ENCODE measurements at places on chromosomes 16 and 17.

DNA sequence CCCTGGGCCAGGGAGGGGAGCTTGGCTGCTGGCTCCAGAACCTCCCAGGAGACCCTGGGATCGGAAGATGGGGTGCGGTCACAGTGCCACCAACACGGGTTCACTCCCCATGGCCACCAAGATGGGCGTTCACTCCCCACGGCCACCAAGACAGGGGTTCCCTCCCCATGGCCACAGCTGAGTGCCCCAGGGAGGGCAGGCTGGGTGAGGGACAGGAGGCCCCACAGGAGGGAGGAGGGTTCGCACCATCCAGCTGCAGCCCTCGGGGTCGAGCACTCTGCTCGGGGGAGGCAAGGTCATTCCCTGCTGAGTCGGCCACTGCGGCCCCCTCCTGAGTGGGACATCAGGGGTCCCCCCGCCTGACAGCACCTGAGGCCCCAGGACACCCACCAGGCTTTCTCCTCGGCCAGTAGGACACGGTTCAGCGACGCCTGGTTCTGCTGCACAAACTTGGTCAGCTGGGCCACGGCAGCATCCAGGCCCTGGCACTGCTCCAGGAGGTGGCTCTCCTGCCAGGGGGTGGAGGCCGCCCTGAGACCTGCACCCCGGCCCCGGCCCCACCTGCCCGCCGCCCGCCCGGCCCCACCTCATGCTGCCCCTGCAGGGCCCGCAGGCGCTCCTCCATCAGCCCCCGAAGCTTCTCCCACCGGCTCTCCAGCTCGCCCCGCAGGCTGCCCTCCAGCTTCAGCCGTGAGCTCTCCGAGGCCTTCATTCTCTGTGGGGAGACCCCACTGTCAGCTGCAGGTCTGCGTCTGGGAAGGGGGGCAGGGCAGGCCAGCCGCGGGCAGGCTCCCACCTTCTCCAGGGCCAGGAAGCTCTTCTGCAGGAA is 5.9 kb downstream of the CCDC154 start:
- no peak for DNase-seq

GRCh38 chr16:86314402-86315025 is 195.8 kb upstream of the FOXF1 start:
- DNase-seq, result no peak

DNA sequence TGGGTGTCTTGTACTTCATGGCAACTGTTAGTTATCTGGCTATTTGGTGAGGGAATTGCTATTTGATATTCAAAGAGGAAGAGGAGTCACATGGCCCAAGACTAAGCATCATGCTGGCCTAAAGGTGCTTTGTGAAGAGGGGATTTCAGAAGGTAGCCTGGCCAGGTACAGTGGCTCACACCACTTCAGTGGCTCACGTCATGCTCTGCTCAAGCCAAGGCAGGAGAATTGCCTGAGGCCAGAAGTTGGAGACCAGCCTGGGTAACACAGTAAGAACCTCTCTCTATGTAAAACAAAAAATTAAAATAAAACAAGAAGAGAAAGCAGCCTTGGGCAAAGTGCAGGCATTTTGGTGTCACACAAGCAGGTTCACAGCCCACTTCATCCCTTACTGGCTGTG is 6.4 kb upstream of the MT1B start:
- DNase-seq, result no peak

GRCh38 chr17:80413771-80414507 is 1.0 kb upstream of the ENDOV start:
- no peak for DNase-seq

DNA sequence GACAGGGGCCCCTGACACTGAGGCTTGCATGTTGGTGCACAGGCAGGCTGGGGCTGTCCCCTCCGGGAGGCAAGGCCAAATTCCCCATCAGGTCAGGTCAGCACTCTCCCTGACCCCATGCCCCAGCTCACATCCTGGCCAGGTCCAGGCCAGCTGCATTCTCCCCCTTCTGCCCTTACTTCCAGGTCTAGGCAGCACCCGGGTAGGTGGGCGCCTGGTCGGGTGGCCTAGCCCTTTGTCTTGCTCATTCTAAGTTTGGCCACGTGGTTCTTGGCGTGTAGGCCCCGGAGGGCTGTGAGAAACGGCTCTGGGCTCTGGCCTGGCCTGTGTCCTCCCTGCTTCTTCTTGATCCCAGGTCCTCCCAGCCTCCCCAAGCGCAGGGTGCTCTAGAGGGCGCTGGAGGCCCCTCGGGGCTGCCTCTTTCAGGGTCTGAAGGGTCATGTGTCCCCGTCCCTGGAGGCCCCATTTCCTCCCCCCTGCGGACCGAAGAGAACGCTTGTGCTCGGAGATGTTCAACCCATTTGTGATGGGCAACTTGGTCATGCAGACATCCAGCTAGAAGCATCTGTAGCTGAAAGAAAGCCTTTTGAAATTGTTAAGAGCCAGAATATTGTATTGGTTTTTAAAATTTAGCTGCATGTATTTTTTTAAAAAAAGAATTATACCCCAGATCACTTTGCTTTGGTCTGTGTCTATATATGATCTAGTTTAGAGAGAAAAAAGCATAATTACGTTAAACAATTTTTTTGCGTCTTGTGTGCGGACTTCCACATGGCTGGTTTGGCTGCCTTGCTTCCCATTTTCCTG is 6.7 kb downstream of the BAHCC1 start:
- DNase-seq, result no peak

DNA sequence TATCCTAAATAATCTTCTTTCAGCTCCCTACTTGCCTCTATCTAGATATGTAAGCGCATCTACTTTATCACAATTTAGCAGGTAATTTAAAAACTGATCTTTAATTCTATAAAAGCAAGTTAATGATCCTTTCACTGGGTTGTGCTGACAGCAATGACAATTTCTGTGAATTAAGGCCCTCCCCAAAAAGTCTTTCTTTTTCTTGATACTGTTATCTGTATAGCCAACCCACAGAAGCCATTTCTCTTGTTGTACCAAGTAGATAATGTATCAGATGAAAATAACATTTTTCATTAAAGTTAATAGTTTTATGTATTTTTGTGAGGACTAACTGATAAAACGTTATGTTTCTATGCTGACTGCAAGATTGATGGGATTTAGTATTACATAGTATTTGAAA is 3.8 kb downstream of the ZPBP2 start:
- no peak for DNase-seq

- DNase-seq, result no peak
Observed at GRCh38 chr17:64216000-64216337, 47.1 kb downstream of the TEX2 start.

DNA sequence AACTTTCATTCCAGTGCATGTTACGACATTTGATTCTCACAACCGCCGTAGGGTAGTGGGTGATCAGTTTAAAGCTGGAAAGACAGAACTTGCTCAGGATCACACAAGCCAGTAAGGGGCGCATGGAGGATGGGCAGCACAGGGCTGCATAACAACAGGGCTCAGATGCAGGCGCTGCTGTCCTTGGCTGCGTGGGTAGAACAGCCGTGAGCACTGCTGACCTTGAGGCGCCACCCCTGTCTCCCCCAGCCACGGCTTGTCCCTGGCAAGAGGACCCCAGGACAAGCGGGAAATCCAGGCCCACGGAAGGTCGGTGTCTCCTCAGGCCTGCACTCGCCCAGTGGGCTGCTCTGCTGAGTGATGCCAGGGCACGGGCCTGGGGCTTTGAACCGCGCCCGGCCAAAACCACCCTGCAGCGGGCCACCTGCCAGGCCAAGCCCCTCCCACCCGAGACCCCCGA is 84.7 kb downstream of the LMF1 start:
- no peak for DNase-seq

GRCh38 chr16:58510776-58511628 is 4.3 kb upstream of the SETD6 start:
- DNase-seq, result no peak

DNA sequence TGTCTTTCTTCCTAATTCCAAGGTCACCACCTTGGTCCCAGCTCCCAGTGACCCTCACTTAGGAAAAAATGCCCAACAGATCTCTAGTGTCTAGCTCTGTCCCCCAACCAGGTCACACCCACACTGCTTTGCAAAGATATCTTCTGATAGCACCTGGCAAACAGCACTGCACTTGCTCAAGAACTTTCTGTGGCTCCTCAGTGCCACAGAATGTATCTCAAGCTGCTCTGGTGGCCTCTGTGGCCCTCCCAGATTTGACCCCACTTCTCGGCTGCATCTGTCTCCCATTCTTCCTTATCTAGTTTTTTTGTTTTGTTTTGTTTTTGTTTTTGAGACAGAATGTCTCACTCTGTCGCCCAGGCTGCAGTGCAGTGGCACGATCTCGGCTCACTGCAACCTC is 5.0 kb downstream of the ZNF688 start:
- DNase-seq, result no peak

DNA sequence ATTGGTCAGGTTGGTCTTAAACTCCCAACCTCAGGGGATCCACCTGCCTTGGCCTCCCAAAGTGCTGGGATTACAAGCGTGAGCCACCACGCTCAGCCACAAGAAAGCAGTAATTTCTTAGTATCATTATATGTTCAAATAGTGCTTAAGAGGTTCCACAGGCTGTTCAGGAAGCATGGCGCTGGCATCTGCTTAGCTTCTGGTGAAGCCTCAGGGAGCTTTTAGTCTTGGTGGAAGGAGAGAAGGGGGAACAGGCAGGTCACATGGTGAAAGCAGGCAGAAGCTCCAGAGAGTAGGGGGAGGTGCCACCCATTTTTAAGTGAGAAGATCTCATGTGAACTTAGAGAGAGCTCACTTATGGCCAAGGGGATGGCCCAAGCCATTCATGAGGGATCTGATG is 3.7 kb upstream of the SEC14L1 start:
- DNase-seq, result no peak

GRCh38 chr16:61829631-61830030 is 206.6 kb downstream of the CDH8 start:
- DNase-seq, result no peak

- DNase-seq, result no peak
Observed at GRCh38 chr17:80010283-80010858, 25.3 kb downstream of the TBC1D16 start.

GRCh38 chr17:42680331-42680808 is 1.3 kb downstream of the CCR10 start:
- no peak for DNase-seq

DNA sequence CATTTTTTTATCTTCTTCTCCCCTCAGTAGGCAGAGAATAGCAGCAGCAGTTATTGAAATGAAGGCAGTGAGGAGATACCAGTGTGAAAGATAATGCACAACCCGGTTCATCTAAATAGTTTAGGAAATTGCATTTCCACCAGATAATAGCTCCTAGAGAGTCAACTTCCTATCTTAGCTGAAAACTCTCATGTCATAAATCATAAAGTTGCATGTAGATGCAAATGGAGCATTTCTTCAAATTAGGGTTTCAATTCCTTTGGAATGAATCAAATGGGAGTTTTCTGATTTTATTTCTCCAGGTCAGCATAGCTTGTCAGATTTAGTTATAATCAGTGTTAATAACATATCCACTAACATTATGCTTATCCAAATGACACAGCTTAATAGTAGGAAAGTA is 335.3 kb downstream of the CNTNAP4 start:
- no peak for DNase-seq

GRCh38 chr17:80861892-80862291 is 129.7 kb upstream of the CHMP6 start:
- DNase-seq, result no peak

DNA sequence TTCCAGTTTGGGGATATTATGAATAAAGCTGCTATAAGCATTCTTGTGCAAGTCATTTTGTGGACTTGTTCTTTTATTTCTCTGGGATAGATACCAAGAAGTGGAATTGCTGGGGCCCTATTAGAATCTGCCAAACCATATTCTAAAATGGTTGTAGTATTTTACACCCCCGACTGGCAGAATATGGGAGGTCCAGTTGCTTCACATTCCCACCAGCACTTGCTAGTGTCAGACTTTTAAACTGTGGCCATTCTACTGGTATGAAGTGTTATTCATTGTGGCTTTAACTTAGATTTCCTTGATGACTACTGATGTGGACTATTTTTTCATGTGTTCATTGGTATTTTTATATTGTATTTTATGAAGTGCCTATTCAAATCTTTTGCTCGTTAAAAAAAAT is 18.1 kb upstream of the NUP93 start:
- DNase-seq, result no peak

- DNase-seq, result no peak
Observed at GRCh38 chr17:73820686-73821448, 176.6 kb upstream of the SDK2 start.

DNA sequence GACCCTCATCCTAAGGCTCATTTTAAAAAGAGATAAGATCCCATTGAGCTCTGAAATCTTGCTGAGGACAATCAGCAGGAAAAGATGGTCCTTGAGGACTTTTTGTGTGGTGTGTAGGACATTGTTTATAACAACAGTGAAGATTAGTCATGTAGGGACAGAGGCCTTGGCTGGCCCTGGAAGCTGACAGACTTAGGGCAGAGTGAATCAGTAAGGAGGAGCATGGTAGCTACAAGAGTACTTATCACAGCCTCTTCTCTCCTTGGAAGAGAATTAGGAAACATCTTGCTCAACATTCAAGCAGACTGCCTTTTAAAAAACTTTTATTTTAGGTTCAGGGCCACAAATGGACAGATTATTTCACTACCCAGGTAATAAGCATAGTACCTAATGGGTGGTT is 665.9 kb upstream of the SALL1 start:
- DNase-seq, result no peak

GRCh38 chr17:50593321-50593720 is 32.8 kb downstream of the CACNA1G start:
- DNase-seq, result no peak

Measured in omental fat pad (tissue), 4 donors.